ENCODE measurements at places on chromosomes 1 and 21.

GRCh38 chr1:87169263-87169910 lies 159.3 kb upstream of the LMO4 start:
- DNase-seq, result peak; percentile 54
- peaks cover 17% of the 10 kb centered on the region for H3K4me1 ChIP-seq
- peak overlapping the region; percentile 82 for H3K27ac ChIP-seq
- H3K36me3 ChIP-seq, result no peaks in the 10 kb centered on the region
- H3K4me3 ChIP-seq, result no peak overlapping the region

DNA sequence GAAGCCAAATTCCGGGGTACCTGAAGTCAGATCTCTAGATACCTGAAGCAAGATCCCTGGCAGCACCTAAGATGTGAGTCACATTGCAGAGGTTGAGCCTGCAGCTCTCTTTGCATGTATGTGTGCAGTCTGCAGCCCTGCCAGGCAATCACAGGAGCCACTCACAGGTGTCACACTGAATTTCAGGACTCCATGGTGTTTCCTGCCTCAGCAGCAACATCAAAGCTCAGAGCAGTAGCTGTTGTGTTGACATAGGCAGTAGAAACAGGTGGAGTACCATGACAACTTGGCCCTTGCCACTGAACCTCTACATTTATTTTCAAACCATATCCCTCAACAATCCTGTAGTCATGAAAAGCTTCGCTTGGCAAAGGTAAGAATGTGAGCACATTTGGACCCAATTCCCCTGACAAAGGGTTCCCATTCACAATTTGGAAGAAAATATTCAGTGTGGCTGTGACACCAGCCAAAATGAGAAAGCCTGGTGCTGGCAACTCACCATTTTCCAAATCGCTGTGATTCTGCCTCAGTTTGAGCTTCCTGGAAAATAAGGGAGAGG lies 419.8 kb upstream of the NFIA start:
- peak; percentile 27 for DNase-seq
- H3K4me1 ChIP-seq, result peaks cover 3% of the 10 kb centered on the region
- H3K36me3 ChIP-seq, result no peaks in the 10 kb centered on the region
- H3K4me3 ChIP-seq, result no peak overlapping the region

DNA sequence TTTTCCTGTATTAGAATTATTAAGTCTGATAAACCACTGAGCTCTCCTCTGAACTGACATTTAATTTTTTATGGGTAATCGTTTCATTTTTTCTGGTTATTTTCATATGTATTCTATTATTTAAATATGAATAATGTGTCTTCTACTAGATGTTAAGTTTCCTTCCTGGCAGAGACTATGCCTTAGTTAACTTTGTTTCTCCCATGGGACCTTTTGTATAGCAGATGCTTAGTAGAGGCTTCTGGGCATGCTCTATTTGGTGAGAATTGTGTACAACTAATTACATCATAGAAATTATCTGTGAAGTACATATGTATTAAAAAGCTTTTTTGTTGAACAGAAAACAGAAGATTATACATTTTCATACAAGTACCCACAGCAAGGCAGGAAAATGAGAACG lies 23.4 kb downstream of the CTBS start:
- no peak overlapping the region for H3K4me3 ChIP-seq
- H3K27ac ChIP-seq, result no peak overlapping the region
- H3K27me3 ChIP-seq, result no peaks in the 10 kb centered on the region
- H3K36me3 ChIP-seq, result no peaks in the 10 kb centered on the region
- peak; percentile 53 for DNase-seq

GRCh38 chr1:52751589-52752483 lies 25.6 kb downstream of the ZYG11B start:
- DNase-seq, result peak; percentile 57
- peaks cover 3% of the 10 kb centered on the region for H3K36me3 ChIP-seq
- no peaks in the 10 kb centered on the region for H3K4me1 ChIP-seq
- no peak overlapping the region for H3K27ac ChIP-seq

GRCh38 chr1:1021920-1022259 lies 2.0 kb downstream of the AGRN start:
- DNase-seq, result no peak
- peaks cover 71% of the 10 kb centered on the region for H3K4me1 ChIP-seq
- H3K36me3 ChIP-seq, result peaks cover 56% of the 10 kb centered on the region
- H3K4me3 ChIP-seq, result no peak overlapping the region

DNA sequence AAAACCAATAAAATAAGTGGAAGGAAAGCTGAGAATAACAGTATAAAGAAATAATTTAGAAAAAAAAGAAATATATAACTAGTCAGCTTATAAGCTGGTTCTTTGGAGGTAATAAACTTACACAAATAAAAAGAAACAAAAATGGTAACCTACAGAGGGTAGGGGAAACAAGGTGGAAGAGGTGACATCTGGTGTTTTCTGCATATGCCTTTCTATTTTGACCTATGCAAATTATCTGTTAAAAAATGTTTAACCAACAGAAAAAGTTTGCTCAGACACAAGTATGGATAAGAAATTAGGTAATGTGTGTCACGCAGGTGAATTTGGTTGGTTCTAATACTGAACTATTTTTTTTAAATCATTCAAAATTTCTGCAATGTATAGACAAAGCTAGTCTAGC lies 53.6 kb upstream of the DMRTA2 start:
- peaks cover 5% of the 10 kb centered on the region for H3K36me3 ChIP-seq
- no peak for DNase-seq
- H3K27me3 ChIP-seq, result no peaks in the 10 kb centered on the region
- H3K4me3 ChIP-seq, result no peak overlapping the region
- H3K27ac ChIP-seq, result no peak overlapping the region
- H3K4me1 ChIP-seq, result no peaks in the 10 kb centered on the region

- no peak for DNase-seq
- H3K27ac ChIP-seq, result no peak overlapping the region
- peaks cover 3% of the 10 kb centered on the region for H3K4me1 ChIP-seq
- H3K36me3 ChIP-seq, result no peaks in the 10 kb centered on the region
Measured at GRCh38 chr1:246219508-246220030, 287.5 kb downstream of the SMYD3 start.

GRCh38 chr21:36388096-36388495 lies 2.9 kb downstream of the CHAF1B start:
- no peak overlapping the region for H3K27ac ChIP-seq
- peaks cover 16% of the 10 kb centered on the region for H3K36me3 ChIP-seq
- H3K4me3 ChIP-seq, result no peak overlapping the region
- DNase-seq, result no peak
- H3K4me1 ChIP-seq, result peaks cover 14% of the 10 kb centered on the region
- no peaks in the 10 kb centered on the region for H3K27me3 ChIP-seq

GRCh38 chr1:42748461-42749410 lies 8.7 kb upstream of the CLDN19 start:
- no peak overlapping the region for H3K4me3 ChIP-seq
- H3K27me3 ChIP-seq, result no peaks in the 10 kb centered on the region
- H3K27ac ChIP-seq, result no peak overlapping the region
- H3K36me3 ChIP-seq, result peaks cover 65% of the 10 kb centered on the region
- peaks cover 8% of the 10 kb centered on the region for H3K4me1 ChIP-seq

- H3K27me3 ChIP-seq, result no peaks in the 10 kb centered on the region
- H3K36me3 ChIP-seq, result no peaks in the 10 kb centered on the region
- DNase-seq, result no peak
- H3K4me1 ChIP-seq, result peaks cover 12% of the 10 kb centered on the region
- no peak overlapping the region for H3K4me3 ChIP-seq
- H3K27ac ChIP-seq, result no peak overlapping the region
Measured at GRCh38 chr1:33906156-33906555, 42.3 kb downstream of the HMGB4 start.

DNA sequence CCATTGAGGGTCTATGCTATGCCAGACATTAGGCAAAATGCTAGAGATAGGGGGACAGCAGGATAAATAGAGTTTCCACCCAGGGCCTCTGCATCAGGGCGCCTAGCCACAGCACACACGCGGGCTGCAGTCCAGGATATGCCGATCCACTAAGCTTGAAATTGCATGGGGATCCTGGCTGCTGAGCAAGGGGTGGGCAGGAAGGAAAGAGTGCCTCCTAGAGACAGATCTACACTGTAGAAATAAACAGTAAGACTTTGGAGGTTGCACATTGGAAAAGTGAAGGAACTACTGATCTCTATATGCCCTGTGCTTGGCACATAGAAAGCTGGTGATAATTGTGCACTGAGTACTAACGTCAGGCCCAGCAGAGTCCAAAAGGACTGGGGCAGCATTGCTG lies 411.1 kb downstream of the PRDM2 start:
- peaks cover 6% of the 10 kb centered on the region for H3K4me1 ChIP-seq
- no peaks in the 10 kb centered on the region for H3K27me3 ChIP-seq
- no peaks in the 10 kb centered on the region for H3K36me3 ChIP-seq
- H3K4me3 ChIP-seq, result no peak overlapping the region

DNA sequence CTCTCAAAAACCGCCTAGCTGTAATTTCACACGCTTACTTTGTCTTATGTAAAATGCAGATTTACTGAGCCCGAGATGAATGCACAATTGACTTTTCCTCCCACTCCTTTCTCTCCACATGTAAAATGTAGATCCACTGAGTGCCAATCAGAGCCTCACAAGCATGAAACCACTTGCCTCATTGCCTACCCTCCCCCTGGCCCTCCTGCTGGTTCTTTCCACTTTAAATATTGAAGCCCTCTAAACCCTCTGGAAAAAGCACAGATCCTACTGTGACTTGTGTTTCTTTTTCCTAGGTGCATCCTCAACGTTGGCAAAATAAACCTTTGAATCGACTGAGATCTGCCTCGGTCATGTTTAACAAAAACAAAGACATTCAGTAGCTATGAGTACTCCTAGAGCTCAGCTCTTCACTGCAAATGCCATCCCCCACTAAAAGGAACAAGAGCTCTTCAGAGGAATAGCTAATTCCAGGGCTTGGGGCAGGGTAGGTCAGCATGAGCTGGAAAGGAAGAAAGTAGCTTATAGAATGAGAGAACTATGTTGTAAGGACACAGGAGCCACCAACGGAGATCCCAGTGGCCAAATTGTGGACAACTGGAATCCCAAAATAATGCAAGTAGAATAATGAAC lies 365.5 kb upstream of the RUNX1 start:
- H3K27me3 ChIP-seq, result no peaks in the 10 kb centered on the region
- H3K4me1 ChIP-seq, result no peaks in the 10 kb centered on the region
- peak; percentile 21 for DNase-seq

DNA sequence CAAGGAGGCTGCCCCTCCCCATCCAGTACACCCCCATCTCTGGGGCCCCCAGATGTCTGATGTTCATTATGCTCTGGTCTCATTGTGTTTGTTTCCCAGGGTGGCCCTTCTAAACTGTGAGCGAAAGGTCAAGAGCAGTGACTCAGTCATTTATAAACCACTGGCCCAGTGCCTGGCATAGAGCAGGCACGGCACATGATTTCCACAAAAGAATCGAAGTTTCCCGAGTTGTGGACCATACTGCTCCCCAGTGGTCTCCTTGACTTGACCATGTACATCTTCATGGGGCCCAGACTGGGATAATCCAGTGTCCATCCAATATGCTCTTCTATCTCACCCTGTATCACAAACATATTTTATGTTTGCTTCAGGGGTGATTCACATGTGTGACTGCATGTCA lies 153.3 kb downstream of the NR5A2 start:
- H3K36me3 ChIP-seq, result no peaks in the 10 kb centered on the region
- no peak overlapping the region for H3K27ac ChIP-seq
- DNase-seq, result no peak
- H3K4me1 ChIP-seq, result no peaks in the 10 kb centered on the region
- no peak overlapping the region for H3K4me3 ChIP-seq
- H3K27me3 ChIP-seq, result no peaks in the 10 kb centered on the region

- H3K27me3 ChIP-seq, result no peaks in the 10 kb centered on the region
- H3K4me1 ChIP-seq, result no peaks in the 10 kb centered on the region
- no peak overlapping the region for H3K4me3 ChIP-seq
- DNase-seq, result no peak
- H3K36me3 ChIP-seq, result no peaks in the 10 kb centered on the region
- H3K27ac ChIP-seq, result no peak overlapping the region
Measured at GRCh38 chr1:184650177-184650866, 104.3 kb downstream of the EDEM3 start.

DNA sequence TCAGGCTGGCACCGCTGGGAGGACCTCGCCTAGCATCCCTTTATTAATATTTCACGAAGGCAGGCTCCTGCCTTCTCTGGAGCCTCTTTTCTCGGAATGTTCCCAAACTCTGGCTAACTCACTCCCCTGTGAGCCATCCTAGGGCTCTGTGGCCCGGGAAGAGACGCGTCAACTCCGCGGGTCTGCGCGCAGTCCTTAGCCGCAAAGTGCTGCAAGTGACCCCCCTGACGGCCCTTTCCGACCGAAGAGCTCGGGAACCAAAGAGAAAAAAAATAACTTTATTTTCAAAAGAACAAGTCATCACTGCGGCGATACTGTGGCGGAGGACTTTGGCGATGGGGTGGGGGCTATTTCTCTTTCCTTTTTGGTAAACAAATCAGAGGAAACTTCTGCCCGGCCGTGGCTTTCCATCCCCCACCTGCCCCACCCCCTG lies 14.6 kb downstream of the NR5A2 start:
- H3K36me3 ChIP-seq, result no peaks in the 10 kb centered on the region
- DNase-seq, result no peak
- no peak overlapping the region for H3K27ac ChIP-seq
- peak overlapping the region; percentile 18 for H3K4me3 ChIP-seq
- H3K4me1 ChIP-seq, result peaks cover 48% of the 10 kb centered on the region

DNA sequence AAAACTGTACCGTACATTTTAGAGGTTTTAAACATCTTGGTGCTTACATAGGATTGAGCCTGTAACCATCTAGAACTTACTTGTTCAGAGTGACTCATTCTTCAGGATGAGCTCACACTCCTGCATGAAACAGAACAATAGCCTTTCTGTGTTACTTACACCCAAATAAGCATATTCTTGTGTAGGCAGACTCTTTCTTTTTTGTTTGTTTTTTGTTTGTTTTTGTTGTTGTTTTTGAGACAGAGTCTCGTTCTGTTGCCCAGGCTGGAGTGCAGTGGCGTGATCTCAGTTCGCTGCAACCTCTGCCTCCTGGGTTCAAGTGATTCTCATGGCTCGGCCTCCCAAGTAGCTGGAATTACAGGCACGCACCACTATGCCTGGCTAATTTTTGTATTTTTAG lies 3.8 kb upstream of the CA6 start:
- DNase-seq, result no peak
- H3K27ac ChIP-seq, result no peak overlapping the region

DNA sequence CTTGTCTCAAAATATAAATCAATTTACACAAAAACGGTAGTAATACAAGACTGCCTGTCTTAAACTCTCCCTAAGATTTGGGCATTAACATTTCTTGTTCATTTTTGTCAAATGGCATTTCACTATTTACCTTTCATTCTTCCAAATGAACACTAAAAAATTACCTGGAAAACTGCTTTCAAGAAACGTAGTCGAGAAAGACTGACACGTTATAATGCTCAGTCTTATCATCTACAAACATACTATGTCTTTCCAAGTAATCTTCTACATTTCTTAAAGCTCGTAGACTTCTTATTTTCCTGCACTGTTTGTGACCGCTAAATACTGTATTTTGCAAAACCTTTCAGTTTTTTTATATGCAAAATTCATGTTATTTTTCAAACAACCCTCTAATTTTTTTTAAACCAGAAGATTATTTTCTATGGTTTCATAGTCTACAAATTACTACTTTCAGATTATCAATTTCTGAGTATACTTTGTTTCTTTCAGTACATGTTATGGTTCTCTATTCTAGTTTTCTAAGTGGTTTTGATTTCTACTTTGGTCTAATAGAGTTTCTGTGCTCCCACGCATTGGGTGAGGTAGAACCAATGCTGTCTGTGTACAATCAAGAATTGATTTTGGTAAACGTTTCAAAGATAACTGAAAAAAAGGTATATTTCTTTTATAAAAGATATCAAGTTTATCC lies 336.4 kb downstream of the SMYD3 start:
- DNase-seq, result no peak
- H3K4me3 ChIP-seq, result no peak overlapping the region
- H3K36me3 ChIP-seq, result no peaks in the 10 kb centered on the region
- H3K4me1 ChIP-seq, result no peaks in the 10 kb centered on the region
- H3K27me3 ChIP-seq, result no peaks in the 10 kb centered on the region

GRCh38 chr1:83773059-83773458 lies 225.9 kb downstream of the TTLL7 start:
- no peak overlapping the region for H3K4me3 ChIP-seq
- no peaks in the 10 kb centered on the region for H3K27me3 ChIP-seq
- DNase-seq, result no peak

Measured in spinal cord (tissue), 10 donors.